Activated T-helper 9 cell treated with anti-CD3 and anti-CD28 coated beads, Interleukin-2, amount 50 U/mL, for 16 hours (primary cell): ENCODE measurements at places on chromosomes 7 and 10.

GRCh38 chr7:28771906-28772622 lies 186.1 kb downstream of the TRIL start:
- DNase-seq = no peak

GRCh38 chr10:3848005-3848774 lies 63.2 kb upstream of the KLF6 start:
- no peak for DNase-seq

DNA sequence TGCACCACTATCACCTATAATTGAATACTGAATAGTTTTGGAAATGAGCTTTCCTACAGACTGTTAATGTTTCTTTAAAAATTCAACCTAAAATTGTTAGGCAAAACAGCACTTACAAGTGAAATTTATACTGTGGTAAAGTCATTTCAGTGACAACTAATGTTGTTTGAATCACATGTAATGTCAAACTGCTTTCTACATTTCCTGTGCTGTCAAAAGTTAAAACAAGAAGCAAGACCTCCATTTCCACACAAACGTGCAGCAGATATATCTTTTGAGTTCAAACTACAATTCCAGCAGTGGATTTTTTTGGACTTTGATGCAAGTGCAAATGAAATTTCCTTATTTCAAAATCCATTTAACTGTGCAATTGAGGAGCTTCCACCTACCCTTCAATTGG lies 199.8 kb downstream of the RNLS start:
- no peak for DNase-seq

DNA sequence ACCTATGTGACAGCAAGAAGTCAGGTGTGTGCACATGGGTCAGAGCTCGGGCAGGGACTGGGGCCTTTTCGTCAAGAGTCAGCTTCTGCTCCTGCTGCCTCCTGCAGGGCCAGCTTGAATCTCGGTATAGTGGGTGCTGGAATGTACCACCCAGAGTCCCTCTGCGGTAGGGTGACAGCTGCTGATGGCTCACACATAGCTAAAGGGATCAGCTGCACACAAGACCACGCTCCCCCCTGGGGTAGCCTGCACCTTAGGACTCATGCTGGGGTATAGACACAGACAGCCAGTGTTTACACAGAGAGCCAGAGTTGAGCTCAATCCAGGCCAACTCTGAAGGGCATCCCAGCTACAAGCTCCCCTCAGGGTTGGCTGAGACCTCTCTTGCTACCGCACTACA lies 14.0 kb upstream of the COL13A1 start:
- no peak for DNase-seq
